Stimulated activated CD8-positive, alpha-beta memory T cell treated with anti-CD3 and anti-CD28 coated beads, Interleukin-15, amount 100 ng/mL, for 4 hours (primary cell): ENCODE measurements at places on chromosomes 11 and 22.

GRCh38 chr11:45379162-45379863 is 93.2 kb upstream of the SYT13 start:
- no peak for DNase-seq

GRCh38 chr11:100674212-100674611 is 12.9 kb upstream of the ARHGAP42 start:
- DNase-seq, result no peak

DNA sequence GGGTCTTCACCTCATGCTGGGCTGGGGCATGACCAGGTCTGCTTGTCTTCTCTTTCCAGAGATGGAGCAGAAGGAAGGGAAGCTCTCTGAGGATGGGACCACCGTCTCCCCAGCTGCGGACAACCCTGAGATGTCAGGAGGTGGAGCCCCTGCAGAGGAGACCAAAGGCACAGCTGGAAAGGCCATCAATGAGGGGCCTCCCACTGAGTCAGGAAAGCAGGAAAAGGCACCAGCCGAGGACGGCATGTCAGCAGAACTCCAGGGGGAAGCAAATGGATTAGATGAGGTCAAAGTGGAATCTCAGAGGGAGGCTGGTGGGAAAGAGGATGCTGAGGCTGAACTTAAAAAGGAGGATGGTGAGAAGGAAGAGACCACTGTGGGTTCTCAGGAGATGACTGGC is 5.2 kb downstream of the SMTNL1 start:
- DNase-seq, result no peak

GRCh38 chr11:37857726-37858125 is 1259.7 kb upstream of the RAG2 start:
- no peak for DNase-seq

- no peak for DNase-seq
These were observed 37.6 kb upstream of the RCN1 start for GRCh38 chr11:32053151-32053888.

GRCh38 chr22:37313376-37314314 is 31.3 kb downstream of the CYTH4 start:
- DNase-seq, result no peak

GRCh38 chr11:3220521-3221407 is 2.2 kb upstream of the MRGPRG start:
- DNase-seq, result no peak

- no peak for DNase-seq
These were observed 444.4 kb downstream of the BUD13 start for GRCh38 chr11:116328391-116328790.

- DNase-seq, result no peak
These were observed 581.3 kb downstream of the SOX6 start for GRCh38 chr11:15775015-15775541.

DNA sequence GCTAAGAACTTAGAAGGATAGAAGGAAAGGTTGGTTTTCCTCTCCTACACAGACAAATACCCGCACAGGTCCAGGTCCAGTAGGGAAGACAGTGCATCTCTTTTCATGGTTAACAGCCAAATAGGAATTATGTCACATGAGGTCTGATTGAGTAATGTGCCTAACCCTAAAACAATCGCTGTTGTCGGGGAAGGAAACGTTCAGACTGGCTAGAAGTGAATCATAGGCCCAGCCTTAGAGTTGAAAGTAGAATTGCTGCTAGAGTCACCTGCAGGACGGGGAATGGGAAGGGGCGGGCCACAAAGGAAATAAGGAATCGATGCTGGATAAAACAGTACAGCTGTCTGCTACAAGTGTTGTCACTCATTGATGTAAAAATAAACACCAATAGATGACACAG is 12.4 kb upstream of the HTATIP2 start:
- no peak for DNase-seq

- DNase-seq, result no peak
These were observed 10.0 kb downstream of the SLC29A2 start for GRCh38 chr11:66361502-66361941.

GRCh38 chr11:109597336-109597735 is 175.3 kb downstream of the C11orf87 start:
- no peak for DNase-seq

DNA sequence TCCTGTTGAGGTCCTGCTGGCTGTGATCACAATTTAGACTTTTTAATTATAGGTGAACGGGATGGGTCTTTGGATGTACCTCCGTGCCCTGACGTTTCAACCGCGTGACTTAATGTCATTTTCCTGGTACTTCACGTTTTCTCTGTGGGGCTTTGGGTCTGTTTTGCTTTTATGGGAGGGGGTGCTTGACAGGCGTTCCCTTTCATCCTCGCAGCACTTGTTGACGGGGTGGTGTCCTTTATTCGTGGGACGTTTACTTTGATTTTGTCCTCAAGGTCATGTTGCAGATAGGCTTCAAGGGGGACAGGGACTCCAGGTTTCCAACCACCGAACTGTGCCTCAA is 994 bp downstream of the PPP6R3 start:
- DNase-seq, result no peak

GRCh38 chr22:36589856-36590255 is 60.9 kb upstream of the EIF3D start:
- DNase-seq, result no peak

- no peak for DNase-seq
These were observed 44.9 kb upstream of the CARS1 start for GRCh38 chr11:3101921-3102640.

GRCh38 chr11:95760941-95761340 is 28.6 kb downstream of the FAM76B start:
- no peak for DNase-seq

- no peak for DNase-seq
These were observed 19.4 kb downstream of the IGLL5 start for GRCh38 chr22:22906907-22907550.

GRCh38 chr22:21867528-21868266 is at the start of gene MAPK1:
MAPK1 (minus strand) TSS chr22:21867645; CDS start chr22:21867440, 205 bp downstream.
- peak; percentile 93 for DNase-seq

GRCh38 chr11:59208956-59209355 is 3.8 kb downstream of the MPEG1 start:
- no peak for DNase-seq

DNA sequence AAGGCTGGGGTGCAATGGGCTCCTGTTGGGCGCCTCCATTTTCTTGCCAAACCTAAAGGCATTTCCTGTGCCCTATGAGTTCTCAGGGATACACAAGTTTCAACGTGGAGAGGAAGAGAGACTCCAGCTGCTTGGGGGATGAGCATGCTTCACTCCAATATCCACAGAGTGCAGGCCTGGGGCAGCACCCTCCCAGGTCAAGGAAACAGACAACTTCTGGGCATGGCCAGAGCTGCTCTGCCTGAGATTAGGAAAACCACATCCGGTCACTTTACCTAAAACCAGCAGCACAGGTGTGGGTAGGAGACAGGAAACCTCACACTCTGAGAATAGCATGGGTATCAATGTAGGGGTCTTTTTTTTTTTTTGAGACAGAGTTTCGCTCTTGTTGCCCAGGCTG is 28.7 kb downstream of the TMEM184B start:
- DNase-seq, result no peak

GRCh38 chr11:9462172-9462799 is 1.5 kb downstream of the ZNF143 start:
- DNase-seq, result no peak

DNA sequence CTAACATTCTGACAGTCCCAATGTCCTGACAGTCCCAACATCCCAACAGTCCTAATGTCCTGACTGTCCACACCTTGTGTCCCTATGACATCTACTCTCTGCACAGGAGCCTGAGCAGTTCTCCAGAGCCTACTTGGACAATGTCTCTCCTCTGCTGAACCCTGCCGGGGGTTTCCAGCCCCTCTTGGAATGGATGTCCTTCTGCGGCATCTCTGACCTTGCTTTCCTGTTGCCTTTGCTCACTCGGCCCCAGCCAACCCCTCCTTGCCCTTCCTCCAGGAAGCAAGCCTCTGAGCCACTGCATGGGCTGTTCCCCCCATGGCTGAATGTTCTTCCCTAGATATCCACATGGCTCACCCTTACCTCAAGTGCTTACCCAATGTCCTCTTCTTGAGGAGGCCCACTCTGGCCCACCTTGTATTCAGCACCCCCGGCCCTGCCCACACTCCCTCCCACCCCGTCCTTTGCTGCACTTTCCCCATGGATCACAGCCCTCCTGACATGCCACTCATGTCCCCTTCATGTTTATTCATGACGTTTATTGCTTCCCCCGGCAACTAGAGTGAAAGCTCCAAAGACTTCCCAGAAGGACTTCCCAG is 59.5 kb downstream of the DHCR7 start:
- no peak for DNase-seq

DNA sequence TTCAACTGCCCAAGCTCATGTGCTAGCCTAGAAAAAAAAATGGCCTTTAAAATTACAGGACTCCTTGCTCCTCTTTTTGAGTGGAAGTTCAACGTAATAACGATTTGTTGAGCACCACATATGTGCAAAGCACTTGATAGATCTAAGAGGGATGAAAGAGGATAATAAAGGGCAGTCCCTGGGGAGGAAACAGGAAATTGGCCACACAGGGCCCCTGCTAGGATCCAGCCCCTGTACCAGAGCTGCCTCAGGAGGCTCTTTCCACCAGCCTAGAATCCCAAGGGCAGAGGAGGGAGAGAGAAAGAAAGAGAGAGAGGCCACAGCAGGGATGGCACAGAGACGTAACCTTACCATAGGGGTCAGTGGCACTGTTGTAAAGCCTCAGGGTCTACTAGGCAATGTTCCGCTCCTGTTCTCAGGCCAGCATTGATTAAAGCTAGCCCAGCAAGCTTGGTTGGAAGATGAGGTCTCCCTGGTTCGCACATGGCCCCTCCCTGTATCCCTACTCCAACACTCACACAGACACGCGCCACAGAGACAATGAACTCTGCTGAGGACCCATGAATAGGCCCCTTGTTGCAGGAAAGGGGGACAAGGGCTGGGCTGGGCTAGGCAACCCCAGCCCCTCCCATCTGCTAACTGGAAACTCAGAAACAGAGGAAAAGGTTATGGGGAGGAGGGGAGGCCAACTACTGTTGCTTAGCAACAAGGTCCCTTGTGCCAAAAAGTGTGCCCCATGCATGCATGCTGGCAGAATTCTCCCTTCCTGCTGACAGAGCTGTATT is at the start of gene TMPRSS5:
TSS of gene TMPRSS5 (minus strand) at position 438 of the 785 bp plus-strand sequence. CDS start at position 354, 84 bp downstream.
- DNase-seq, result no peak

DNA sequence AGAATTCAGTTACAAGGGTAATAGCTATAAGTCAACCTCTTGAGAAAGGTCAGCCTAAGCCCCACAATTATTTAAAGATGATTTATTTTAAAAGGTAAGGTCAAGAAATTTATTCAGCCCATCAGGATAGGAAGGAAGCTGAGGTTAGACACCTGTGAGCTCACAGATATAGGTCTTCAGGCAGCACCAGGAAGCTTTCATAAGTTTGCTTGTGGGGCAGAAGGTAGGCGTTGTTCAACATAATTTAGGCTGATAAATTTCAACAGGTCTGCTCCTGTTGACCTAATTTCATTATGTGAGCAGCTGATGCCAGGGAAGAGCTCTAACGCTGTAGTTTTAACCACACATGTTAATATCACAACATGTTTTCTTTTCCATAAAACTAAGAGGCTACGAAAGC is 118.1 kb upstream of the APOA1 start:
- DNase-seq, result no peak

DNA sequence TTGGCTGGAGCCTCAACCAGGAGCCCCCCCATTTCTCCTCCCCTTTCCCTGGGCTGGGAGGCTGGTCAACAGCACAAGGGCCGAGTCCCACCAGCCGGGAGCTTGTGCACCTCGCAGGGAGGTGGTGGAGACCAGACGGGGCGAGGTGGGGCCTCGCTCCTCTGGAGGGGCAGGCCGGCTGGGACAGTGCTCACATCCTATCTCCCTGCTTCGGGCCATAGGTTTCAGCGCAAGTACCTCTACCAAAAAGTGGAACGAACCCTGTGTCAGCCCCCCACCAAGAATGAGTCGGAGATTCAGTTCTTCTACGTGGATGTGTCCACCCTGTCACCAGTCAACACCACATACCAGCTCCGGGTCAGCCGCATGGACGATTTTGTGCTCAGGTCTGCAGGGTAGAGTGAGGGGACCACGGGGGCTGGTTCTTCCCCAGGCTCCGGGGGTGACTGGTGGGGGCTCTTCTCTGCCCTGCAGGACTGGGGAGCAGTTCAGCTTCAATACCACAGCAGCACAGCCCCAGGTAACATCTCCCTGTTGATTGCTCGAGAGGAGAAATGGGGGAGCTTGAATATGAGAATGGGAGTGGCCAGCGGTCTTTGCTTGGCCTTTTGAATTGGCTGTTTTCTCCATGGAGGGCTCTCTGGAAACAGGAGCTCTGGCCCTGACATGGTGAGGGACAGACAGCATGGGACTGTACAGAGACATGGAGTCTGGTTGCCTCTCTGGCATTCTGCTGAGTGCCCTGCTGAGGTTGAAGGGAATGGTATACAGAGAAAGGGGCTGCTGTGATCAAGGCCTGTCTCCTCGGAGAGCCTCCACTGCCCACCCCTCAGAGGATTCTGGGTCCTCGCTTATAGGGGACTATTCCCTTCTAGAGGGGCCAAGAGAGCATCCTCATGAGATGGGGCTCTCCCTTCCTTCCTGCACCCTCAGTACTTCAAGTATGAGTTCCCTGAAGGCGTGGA is 3.3 kb downstream of the SIDT2 start:
- DNase-seq, result no peak

DNA sequence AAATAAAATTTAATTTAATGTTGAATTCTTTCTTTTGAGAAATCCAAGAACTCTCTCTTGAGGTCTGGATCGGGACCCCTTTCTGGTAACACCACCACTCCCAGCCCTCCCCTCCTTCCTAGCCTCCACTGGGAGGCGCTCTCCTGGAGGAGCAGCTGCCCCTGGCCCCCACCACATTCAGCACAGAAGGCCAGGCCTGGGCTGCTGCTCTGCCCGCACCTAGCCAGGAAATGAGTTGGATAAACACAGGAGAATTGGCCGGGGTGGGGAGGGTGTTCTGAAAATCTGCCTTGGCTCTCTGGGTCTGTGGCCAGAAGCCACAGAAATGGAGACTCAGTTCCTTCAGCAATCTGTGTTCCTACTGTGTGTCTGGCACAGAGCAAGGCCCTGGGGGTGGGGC is 31.2 kb downstream of the C22orf42 start:
- no peak for DNase-seq

DNA sequence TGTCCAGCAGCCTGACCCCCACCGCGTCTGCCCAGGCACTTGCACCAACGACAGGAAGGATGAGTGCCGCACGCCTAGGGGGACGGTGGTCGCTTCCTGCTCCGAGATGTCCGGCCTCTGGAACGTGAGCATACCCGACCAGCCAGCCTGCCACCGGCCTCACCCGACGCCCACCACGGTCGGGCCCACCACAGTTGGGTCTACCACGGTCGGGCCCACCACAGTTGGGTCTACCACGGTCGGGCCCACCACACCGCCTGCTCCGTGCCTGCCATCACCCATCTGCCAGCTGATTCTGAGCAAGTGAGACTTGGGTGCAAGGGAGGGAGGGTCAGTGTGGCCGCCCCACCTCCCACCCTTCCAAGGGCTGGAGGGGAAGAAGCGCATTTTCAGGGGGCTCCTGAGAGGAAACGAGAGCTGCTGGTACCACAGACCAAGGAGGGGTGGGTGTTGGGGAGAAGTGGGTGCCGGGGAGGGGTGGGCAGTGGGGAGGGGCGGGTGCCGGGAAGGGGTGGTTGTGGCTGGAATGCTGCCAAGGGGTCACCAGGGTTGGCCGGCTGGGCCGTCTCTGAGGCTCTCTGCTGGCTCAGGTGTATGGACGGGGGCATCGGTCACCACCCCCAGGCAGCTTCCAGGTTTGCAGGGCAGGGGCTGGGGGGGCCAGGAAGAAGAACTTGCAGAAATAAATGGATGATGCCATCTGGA is 27.7 kb upstream of the MUC5B start:
- no peak for DNase-seq

- no peak for DNase-seq
These were observed 62.9 kb upstream of the CARD18 start for GRCh38 chr11:105202422-105202821.

- no peak for DNase-seq
These were observed 29.9 kb upstream of the MOB2 start for GRCh38 chr11:1516273-1517067.

- DNase-seq, result no peak
These were observed 2.3 kb downstream of the KIAA1671 start for GRCh38 chr22:24954856-24955255.
